Activated CD4-positive, alpha-beta T cell treated with anti-CD3 and anti-CD28 coated beads for 36 hours (primary cell): ENCODE measurements at places on chromosomes 2 and 18.

DNA sequence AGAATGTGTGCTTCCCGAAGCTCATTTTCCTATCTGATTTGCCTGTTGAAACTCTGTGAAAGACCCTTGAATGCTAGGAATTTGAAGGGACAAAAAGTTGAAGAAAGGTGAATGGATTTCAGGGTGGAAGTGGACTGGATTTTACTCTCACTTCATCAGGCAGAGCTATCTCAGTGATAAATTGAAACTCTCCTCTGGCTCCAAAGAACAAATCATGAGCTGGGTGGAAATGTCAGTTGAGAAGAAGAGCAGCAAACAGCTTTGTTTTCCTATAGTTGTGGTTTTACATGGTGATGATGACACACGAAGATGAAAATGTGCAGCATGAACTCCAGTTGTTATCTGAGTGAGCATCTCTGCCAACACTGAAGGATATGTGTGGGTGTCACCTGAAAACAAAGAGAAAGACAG is 34.4 kb downstream of the CD28 start:
- peak; percentile 52 for DNase-seq
- no peaks in the 10 kb centered on the region for H3K27me3 ChIP-seq
- H3K27ac ChIP-seq = peak overlapping the region; percentile 99
- peaks cover 92% of the 10 kb centered on the region for H3K4me1 ChIP-seq

- peak; percentile 82 for DNase-seq
- H3K4me3 ChIP-seq = peak within 1 kb of the TSS; percentile 73
- H3K36me3 ChIP-seq = no peaks in the 10 kb centered on the region
- H3K27ac ChIP-seq = peak within 1 kb of the TSS; percentile 74
Observed at GRCh38 chr2:218880102-218880858, at the start of gene WNT10A. Gene WNT10A, plus strand, starts transcription at chr2:218880852. Its CDS starts 144 bp downstream, at chr2:218880996.

DNA sequence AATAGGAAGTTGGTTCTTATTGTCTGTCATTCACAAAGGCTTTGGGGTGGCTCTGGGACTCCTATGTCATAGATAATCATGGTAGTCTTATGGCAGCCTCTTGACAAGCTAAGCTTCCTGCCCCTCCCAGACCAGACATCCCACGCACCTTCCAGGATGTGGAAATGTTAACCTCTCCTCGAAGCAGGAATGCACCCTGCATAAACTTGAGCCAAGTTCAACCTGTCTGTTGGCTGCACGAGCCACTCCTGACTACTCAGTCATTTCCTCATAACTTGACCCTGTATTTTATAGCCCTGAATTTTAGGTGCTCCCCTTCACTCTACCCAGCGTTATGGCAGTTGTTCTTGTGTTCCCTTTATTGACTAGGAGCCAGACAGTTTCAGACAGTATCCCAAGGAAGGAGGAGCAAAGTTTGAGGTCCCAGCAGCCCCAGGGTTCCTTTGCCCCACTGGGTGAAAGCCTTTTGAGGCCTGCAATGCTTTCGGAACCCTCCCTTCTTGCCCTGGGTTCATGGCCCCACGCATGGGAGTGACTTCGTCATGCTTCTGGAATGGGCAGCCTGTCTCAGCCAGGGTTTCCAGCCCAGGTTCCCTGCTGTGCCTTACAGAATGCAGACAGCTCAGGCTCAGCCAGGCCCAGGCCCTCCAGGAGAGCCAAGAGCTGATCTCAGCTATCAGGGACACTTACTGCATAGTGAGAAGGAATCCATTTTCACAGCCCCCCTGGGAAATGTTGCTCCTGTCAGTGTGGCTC is 15.6 kb upstream of the INO80C start:
- H3K36me3 ChIP-seq = no peaks in the 10 kb centered on the region
- H3K27ac ChIP-seq = no peak overlapping the region

GRCh38 chr2:215548714-215549113 is 112.8 kb upstream of the FN1 start:
- H3K27me3 ChIP-seq = no peaks in the 10 kb centered on the region
- H3K27ac ChIP-seq = no peak overlapping the region
- no peaks in the 10 kb centered on the region for H3K4me1 ChIP-seq

GRCh38 chr2:133605011-133605765 is 36.9 kb upstream of the NCKAP5 start:
- DNase-seq = no peak
- no peak overlapping the region for H3K4me3 ChIP-seq
- no peak overlapping the region for H3K27ac ChIP-seq

DNA sequence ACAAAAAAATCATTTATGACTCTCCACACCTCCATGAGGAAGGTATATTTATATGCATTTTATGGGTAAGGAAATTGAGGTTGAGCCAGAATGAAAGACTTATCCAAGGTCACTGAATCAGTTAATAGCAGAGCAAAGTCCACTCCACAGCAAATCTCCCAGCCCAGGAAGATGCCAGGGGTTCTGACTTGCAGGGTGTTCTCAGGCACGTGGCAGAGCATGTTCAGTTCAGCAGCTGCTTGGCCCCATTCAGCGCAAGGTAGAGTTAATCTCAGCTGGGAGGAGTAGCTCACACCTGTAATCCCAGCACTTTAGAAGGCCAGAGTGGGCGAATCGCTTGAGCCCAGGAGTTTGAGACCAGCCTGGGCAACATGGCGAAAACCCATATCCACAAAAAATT is 17.8 kb upstream of the DGKD start:
- DNase-seq = no peak
- H3K27ac ChIP-seq = no peak overlapping the region
- H3K27me3 ChIP-seq = no peaks in the 10 kb centered on the region

DNA sequence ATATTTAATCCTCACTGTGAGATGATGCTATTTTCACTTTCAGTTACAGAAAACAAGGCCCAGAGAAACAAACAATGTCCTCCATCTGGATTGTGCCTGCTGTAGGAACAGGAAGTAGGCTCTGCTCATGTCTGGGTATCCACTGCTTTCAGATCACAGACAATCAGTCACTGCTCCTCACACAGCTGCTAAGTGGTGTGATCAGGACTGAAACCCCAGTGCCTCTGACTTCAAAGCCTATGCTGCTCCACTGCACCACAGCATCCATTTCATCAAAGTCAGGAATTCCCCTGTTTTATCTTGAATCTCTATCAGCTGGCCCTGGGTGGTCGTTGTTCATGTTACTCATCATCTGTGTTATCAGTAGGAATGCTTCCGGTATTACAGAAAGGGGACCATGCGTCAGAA is 303.8 kb upstream of the TRIB2 start:
- DNase-seq = peak; percentile 53
- no peak overlapping the region for H3K4me3 ChIP-seq
- H3K36me3 ChIP-seq = no peaks in the 10 kb centered on the region
- H3K27ac ChIP-seq = peak overlapping the region; percentile 22
- H3K4me1 ChIP-seq = peaks cover 31% of the 10 kb centered on the region

DNA sequence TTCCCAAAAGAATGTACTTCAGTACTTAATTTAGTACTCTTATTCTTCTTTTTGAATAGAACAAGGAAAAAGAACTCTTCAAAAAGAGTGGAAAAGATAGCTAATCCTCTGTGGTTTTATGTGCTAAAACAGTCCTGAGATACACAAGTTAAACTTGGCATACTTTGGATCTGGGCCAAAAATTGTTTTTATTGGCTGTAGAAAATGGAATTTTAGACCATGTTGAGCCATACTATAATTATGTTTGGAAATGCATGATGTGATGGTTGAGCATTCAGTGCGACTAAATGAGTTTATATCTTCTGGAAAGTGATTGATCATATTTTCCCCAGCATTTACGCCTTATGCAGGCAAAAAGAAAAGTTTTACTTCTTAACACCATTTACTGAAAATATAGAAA is 18.0 kb upstream of the PDE1A start:
- H3K4me3 ChIP-seq = no peak overlapping the region
- H3K27me3 ChIP-seq = no peaks in the 10 kb centered on the region
- no peak for DNase-seq
- H3K27ac ChIP-seq = no peak overlapping the region
- H3K36me3 ChIP-seq = no peaks in the 10 kb centered on the region

- H3K27ac ChIP-seq = no peak overlapping the region
- H3K36me3 ChIP-seq = no peaks in the 10 kb centered on the region
- no peaks in the 10 kb centered on the region for H3K27me3 ChIP-seq
- DNase-seq = no peak
Observed at GRCh38 chr2:160694221-160694620, 200.6 kb upstream of the RBMS1 start.

GRCh38 chr18:12162786-12163185 is 69.1 kb downstream of the ANKRD62 start:
- H3K4me1 ChIP-seq = no peaks in the 10 kb centered on the region
- no peaks in the 10 kb centered on the region for H3K36me3 ChIP-seq
- DNase-seq = no peak
- no peak overlapping the region for H3K27ac ChIP-seq
- peaks cover 9% of the 10 kb centered on the region for H3K27me3 ChIP-seq

- no peaks in the 10 kb centered on the region for H3K36me3 ChIP-seq
- no peaks in the 10 kb centered on the region for H3K4me1 ChIP-seq
- no peak overlapping the region for H3K27ac ChIP-seq
- no peak overlapping the region for H3K4me3 ChIP-seq
- DNase-seq = peak; percentile 34
Observed at GRCh38 chr2:224359569-224359968, 42.3 kb downstream of the FAM124B start.

DNA sequence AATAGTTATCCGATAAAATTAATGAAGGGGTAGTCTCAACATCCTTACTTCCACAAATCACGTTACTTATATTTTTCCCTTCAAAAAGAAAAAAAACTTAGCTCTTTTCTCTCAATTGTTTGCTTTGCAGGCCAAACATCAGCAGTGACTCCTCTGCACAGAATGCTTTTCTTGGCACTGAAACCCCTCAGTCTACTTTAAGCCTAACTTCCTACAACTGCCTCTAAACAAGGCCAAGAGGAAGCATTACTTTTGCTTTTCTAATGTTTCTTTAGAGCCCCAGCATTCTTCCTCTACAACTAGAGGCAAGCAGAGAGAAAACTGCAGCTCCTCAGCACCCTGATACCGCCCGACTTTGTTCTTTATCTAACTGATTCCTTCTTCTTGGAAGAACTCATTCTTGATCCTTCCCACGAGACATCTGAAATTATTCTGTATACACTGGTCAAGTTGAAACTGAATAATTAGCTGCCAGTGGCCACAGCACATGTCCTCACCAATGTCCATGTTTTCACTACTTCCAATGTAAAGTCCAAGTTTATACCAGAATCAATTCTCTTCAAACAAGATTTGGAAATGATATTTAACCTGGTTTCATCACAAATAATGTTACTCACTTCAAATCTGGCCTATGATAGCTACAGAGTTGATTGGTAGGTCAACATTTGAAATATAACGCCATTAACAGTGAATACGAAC is 55.3 kb downstream of the DTNB start:
- no peaks in the 10 kb centered on the region for H3K27me3 ChIP-seq
- peaks cover 7% of the 10 kb centered on the region for H3K36me3 ChIP-seq
- no peak for DNase-seq
- no peak overlapping the region for H3K4me3 ChIP-seq

- H3K27me3 ChIP-seq = no peaks in the 10 kb centered on the region
- no peak overlapping the region for H3K27ac ChIP-seq
- no peaks in the 10 kb centered on the region for H3K4me1 ChIP-seq
- no peak for DNase-seq
Observed at GRCh38 chr2:6080932-6081753, 389.0 kb downstream of the SOX11 start.

DNA sequence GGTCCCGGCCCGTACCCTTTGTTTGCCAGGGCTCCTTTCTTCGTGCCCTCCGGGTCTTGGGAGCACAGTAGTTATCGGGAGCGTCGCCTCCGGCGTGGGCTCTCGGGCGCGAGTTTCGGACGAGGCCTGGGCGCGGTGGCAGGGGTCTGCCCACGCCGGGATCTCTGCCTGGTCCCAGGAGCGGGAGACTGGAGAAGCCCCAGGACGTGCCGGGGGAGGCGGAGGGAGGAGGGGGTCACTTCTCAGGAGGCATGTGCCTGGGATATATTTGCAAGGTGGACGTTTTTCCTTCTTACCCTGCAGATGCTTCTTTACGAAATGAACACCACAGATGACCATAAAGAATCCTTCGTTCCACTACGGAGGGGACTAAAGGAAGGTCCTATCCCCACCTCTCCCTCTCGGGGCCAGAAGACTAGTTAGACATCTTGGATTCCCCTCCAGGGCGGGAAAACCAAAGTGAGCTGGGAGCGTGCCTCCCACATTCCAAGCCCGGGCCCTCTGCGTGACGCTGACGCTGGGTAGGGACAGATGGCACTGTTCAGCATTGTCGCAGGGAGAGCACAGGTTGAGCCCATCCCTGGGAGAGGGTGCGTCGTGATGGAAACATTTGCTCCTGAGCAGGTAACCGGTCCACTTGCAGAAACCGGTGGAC is 483 bp upstream of the FHL2 start:
- H3K27me3 ChIP-seq = peaks cover 10% of the 10 kb centered on the region
- H3K27ac ChIP-seq = no peak overlapping the region
- no peak for DNase-seq
- no peaks in the 10 kb centered on the region for H3K36me3 ChIP-seq
- H3K4me3 ChIP-seq = no peak overlapping the region

DNA sequence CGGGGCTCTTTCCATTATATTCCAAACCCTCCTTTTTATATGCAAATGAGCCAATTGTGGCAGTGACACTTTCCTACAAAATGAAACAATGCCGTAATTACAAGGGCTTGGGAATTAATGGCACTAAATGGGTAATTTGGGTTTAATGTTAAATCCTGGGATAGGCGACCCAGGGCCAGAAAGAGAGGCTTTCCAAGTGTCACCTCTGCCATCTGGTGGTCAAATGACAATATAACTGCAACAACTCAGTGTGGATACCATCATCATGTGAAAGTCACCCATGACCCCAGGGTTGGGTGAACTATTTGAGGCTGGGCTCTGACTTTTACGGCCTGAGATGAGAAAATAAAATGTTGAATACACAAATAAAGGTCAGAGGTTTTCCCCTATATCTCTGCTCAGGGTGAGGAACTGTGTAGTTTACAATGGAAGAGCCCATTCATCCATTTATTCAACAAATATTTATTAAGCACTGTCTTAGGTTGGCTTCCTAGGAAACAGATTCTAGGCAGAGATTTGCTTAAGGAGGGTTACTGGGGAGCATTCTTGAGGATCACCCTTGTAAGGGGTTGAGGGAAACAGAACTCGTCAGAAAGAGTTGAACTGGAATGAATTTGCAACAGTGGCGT is 13.6 kb upstream of the THADA start:
- DNase-seq = peak; percentile 48
- H3K4me3 ChIP-seq = no peak overlapping the region
- no peaks in the 10 kb centered on the region for H3K36me3 ChIP-seq
- peaks cover 5% of the 10 kb centered on the region for H3K4me1 ChIP-seq
- no peak overlapping the region for H3K27ac ChIP-seq
- no peaks in the 10 kb centered on the region for H3K27me3 ChIP-seq

GRCh38 chr18:42052122-42052708 is 97.2 kb downstream of the PIK3C3 start:
- no peak overlapping the region for H3K4me3 ChIP-seq
- H3K36me3 ChIP-seq = peaks cover 25% of the 10 kb centered on the region
- peaks cover 15% of the 10 kb centered on the region for H3K4me1 ChIP-seq
- no peaks in the 10 kb centered on the region for H3K27me3 ChIP-seq
- H3K27ac ChIP-seq = no peak overlapping the region

- no peaks in the 10 kb centered on the region for H3K27me3 ChIP-seq
- no peak overlapping the region for H3K27ac ChIP-seq
- DNase-seq = peak; percentile 11
- peaks cover 5% of the 10 kb centered on the region for H3K4me1 ChIP-seq
- H3K36me3 ChIP-seq = peaks cover 19% of the 10 kb centered on the region
Observed at GRCh38 chr2:44388877-44389276, 27.1 kb downstream of the CAMKMT start.

- H3K4me3 ChIP-seq = no peak overlapping the region
- peaks cover 20% of the 10 kb centered on the region for H3K4me1 ChIP-seq
- no peaks in the 10 kb centered on the region for H3K27me3 ChIP-seq
- DNase-seq = no peak
- peak overlapping the region; percentile 47 for H3K27ac ChIP-seq
Observed at GRCh38 chr2:203669820-203670219, 36.6 kb upstream of the CD28 start.
